ENCODE measurements at places on chromosomes 11 and 22.

DNA sequence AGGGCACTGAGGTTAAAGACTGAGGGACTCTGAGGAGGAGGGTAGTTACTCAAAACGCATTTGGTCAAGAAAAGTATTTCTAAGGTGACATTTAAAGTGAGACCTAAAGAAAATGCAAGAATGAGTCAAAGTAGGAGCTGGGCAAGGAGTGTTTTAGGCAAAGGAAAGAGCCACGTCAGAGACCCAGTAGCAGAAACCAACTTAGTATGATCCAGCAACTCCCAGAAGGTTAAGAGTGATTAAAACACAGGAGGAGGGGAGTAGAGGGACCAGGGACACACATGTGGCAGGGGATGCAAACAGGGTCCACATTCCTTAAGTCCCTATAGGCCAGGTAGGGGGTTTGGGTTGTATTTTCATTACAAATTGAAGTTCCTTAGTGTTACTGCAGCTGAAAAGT lies 24.3 kb upstream of the CCDC34 start:
- no peak for DNase-seq

- no peak for DNase-seq
Observed at GRCh38 chr11:63868399-63869064, 29.6 kb downstream of the MARK2 start.

GRCh38 chr22:50545522-50546325 lies at the start of gene KLHDC7B:
TSS of gene KLHDC7B (plus strand) at chr22:50545899. CDS start at chr22:50546244, 345 bp downstream.
- no peak for DNase-seq

GRCh38 chr11:7098235-7098832 lies 9.5 kb downstream of the RBMXL2 start:
- no peak for DNase-seq

- DNase-seq, result no peak
Observed at GRCh38 chr11:116938471-116939070, 101.1 kb upstream of the APOA1 start.

GRCh38 chr11:13329670-13330356 lies 52.2 kb downstream of the BMAL1 start:
- DNase-seq, result no peak

GRCh38 chr11:115338476-115338875 lies 165.7 kb downstream of the CADM1 start:
- DNase-seq, result no peak

GRCh38 chr22:27220339-27220738 lies 563.0 kb downstream of the MIAT start:
- no peak for DNase-seq

DNA sequence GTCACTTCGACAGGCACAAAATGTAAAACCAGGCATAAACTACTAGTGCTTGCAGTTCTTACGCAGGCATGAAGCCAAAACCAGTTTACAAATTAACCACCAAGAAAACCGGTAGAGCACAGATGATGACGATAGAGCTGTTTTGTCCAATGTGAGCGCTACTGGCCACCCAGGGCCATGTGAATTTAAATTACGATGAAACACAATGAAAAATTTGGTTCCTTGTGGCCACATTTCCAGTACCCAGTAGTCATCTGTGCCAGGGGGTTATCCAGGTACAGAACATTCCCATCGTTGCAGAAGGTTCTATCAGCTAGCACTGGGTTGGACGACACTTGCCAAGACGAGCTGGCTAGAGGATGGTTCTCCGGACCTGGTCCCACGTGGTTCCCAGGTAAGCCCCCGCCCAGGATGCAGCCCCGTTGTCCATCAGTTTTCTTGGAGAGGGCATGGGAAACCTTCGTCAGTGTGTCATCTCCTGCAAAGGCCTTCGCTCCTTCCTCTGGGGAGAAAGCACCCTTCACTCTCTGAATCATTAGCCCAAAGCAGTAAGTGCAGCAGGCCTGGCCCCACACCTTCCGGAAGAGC lies 1.1 kb upstream of the CD81 start:
- no peak for DNase-seq

DNA sequence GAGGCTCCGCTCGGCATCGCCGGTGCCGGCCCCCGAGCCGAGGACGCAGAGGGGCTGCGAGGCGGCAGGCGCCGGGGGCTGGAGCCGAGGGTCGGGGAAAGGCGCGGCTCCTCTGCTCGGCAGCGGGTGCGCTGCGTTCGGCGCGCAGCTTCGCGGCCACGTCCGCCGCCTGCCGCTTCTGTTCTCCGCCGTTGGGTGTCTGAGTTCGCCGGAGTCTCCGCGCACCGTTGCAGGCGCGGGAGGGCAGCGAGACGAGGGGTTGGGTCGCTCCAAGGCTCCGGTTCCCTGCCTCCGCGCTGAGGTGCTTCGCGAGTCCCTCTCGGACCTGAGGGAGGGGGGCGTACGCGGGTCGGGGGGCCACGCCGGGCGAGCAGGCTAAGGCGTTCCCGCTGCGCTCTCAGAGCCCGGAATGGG lies 347 bp downstream of the MN1 start:
- no peak for DNase-seq

GRCh38 chr11:13339195-13340153 lies 61.9 kb downstream of the BMAL1 start:
- no peak for DNase-seq

GRCh38 chr11:31492320-31492913 lies 17.0 kb downstream of the IMMP1L start:
- no peak for DNase-seq

- no peak for DNase-seq
Observed at GRCh38 chr11:118820412-118821357, 29.7 kb upstream of the DDX6 start.

Measured in liver (tissue), 10 donors.